ENCODE measurements at places on chromosomes 13 and 19. TPM values are rescaled to one million over a fixed set of nuclear protein-coding genes. Genes with fewer than 3 reads are reported as not detected.

PRR36 gene
- 0.01 TPM for polyA plus RNA-seq

OVOL3 gene
- not detected for polyA plus RNA-seq

NCCRP1 gene
- 0.03 TPM for polyA plus RNA-seq

HDGFL2 gene
- polyA plus RNA-seq: 32.9 TPM

GRCh38 chr19:6238256-6238642, 41.5 kb downstream of the MLLT1 start:
- peaks cover 76% of the 10 kb centered on the region for H3K4me1 ChIP-seq
- peak overlapping the region; percentile 77 for H3K27ac ChIP-seq
- no peaks in the 10 kb centered on the region for H3K27me3 ChIP-seq
- no peaks in the 10 kb centered on the region for H3K36me3 ChIP-seq

DNA sequence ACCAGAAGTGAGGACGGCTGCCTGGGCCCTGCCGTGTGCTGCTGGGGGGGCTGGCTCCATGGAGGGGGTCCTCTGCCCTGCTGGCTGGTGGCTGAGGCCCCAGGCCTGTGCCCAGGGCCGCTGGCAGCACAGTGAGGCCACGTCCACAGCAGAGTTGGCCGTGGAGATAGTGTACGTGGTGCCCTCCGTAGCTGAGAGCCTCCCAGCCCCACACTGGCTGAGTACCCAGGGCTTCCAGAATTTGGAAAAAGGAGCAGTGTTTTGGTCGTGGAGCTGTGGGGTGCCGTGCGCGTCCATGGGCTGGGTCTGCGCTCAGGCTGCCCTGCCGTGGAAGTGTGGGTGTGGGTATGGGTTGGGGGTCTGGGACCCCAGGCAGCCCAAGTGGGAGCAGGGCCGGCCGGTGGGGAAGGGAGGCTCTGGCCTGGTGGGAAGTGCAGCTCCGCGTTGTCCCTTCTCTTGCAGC, 5.9 kb downstream of the PTBP1 start:
- H3K27ac ChIP-seq: peak overlapping the region; percentile 100
- H3K4me3 ChIP-seq: peak overlapping the region; percentile 86
- peaks cover 99% of the 10 kb centered on the region for H3K36me3 ChIP-seq
- peaks cover 58% of the 10 kb centered on the region for H3K4me1 ChIP-seq
- H3K27me3 ChIP-seq: no peaks in the 10 kb centered on the region
- no peak for DNase-seq

DNA sequence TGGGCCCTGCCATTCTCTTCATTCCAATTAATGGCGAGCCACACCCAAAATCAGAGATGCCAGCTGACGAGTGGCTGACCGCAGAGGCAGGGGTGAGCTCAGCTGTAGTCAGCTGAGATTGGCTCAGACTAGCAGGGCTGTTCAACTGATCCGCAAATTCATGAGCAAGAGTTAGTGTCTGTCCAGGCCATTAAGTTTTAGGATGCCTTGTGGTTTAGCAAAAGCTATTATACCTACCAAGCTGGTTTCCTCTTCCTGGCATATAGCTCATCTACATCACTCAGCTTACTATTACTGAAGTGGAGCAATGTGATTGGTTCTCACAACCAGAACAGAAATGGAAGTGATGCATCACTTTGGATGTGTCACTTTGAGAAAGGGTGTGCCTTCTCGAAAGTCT, 148.7 kb downstream of the NALCN start:
- no peaks in the 10 kb centered on the region for H3K4me1 ChIP-seq
- no peaks in the 10 kb centered on the region for H3K36me3 ChIP-seq
- H3K4me3 ChIP-seq: no peak overlapping the region

- H3K27me3 ChIP-seq: no peaks in the 10 kb centered on the region
- H3K4me3 ChIP-seq: peak overlapping the region; percentile 51
- H3K27ac ChIP-seq: no peak overlapping the region
Observed at GRCh38 chr19:43596842-43597461, 557 bp downstream of the ZNF576 start.
